Activated CD8-positive, alpha-beta memory T cell treated with anti-CD3 and anti-CD28 coated beads, Interleukin-2, amount 10 ng/mL, durations not matched to agents 7 days and 5 days (primary cell): ENCODE measurements at places on chromosomes 12 and 14. TPM values are rescaled to one million over a fixed set of nuclear protein-coding genes. Genes with fewer than 3 reads are reported as not detected.

DNA sequence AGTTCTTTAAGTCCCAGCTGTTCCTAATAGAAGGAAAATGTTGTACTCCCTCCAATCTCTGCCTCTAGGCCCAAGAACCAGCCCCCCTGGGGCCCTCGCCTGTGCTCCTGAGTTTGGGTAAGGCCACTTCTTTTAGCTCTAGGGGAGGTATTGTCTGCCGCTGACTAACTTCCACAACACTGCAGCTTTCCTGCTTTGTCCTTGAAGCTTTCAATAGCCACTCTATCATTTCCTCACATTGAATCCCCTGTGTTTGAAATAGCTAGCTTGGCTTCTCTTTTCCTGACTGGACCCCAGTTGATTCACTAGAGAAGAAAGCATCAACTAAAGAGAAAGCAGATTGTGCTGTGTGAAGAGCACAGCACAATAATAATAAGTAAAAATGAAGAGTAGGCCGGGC is 28.8 kb downstream of the KRT80 start:
- peaks cover 33% of the 10 kb centered on the region for H3K4me1 ChIP-seq
- no peak overlapping the region for H3K4me3 ChIP-seq
- H3K27ac ChIP-seq, result no peak overlapping the region
- no peaks in the 10 kb centered on the region for H3K36me3 ChIP-seq

- H3K27ac ChIP-seq, result no peak overlapping the region
- no peak overlapping the region for H3K4me3 ChIP-seq
Measured at GRCh38 chr12:104165801-104166200, 27.8 kb upstream of the NFYB start.

- no peaks in the 10 kb centered on the region for H3K4me1 ChIP-seq
- H3K36me3 ChIP-seq, result no peaks in the 10 kb centered on the region
- no peak overlapping the region for H3K4me3 ChIP-seq
- no peak overlapping the region for H3K27ac ChIP-seq
- no peaks in the 10 kb centered on the region for H3K27me3 ChIP-seq
- no peak for DNase-seq
Measured at GRCh38 chr14:80271389-80271788, 60.1 kb upstream of the DIO2 start.

DNA sequence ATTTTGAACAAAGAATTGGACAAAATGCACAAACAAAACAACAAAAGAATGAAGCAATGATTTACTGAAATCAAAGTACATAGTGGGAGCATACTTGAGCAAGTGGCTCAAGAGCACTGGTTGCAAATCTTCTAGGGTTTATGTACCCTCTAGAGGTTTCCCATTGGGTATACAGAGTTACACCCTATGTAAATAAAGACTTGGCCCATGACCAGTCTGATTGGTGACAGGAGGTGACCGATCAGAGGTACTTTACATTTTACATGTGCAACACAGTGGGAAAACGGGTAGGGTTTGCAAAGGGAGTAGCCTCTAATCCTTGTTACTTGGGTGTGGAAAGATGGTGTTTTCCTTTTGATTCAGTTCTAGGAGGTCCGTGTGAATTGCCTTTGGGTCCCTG is 10.6 kb upstream of the FAM181A start:
- DNase-seq, result no peak
- H3K4me3 ChIP-seq, result no peak overlapping the region
- H3K27ac ChIP-seq, result no peak overlapping the region
- peaks cover 4% of the 10 kb centered on the region for H3K27me3 ChIP-seq
- H3K36me3 ChIP-seq, result peaks cover 6% of the 10 kb centered on the region
- peaks cover 15% of the 10 kb centered on the region for H3K4me1 ChIP-seq

Gene AICDA
- not detected for total RNA-seq

Gene AQP5
- total RNA-seq, result not detected

Gene RASSF8
- 1.5 TPM for total RNA-seq

DNA sequence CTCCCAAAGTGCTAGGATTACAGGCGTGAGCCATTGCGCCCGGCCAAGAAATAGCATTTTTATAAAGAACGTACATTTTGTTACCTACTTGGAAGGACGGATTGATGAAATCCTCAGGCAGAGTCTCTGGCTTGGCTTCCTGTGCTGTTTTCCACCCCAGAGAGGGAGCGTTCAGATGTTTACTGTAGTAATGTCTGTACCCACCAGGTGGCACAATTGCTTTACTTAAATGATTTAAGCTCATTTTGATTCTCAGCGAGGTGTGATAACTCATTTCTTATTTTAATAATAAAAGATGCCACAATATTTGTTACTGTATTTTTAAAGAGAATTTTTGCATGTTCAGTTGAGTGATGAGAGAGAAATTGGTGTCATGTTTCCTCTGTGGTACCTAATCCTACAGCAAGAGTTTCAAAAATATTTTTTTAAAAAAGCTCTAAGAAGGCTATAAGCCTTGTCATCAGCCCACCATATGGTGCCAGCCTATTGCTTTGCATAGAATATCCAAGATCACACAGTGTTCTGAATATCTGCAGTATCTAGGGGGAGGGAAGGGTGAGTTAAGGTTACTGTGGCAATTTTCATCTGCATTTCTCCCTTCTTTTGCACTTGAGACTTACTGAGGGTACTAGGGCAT is 82.6 kb upstream of the TRAF3 start:
- H3K4me3 ChIP-seq, result no peak overlapping the region
- H3K4me1 ChIP-seq, result peaks cover 8% of the 10 kb centered on the region
- H3K27ac ChIP-seq, result no peak overlapping the region

DNA sequence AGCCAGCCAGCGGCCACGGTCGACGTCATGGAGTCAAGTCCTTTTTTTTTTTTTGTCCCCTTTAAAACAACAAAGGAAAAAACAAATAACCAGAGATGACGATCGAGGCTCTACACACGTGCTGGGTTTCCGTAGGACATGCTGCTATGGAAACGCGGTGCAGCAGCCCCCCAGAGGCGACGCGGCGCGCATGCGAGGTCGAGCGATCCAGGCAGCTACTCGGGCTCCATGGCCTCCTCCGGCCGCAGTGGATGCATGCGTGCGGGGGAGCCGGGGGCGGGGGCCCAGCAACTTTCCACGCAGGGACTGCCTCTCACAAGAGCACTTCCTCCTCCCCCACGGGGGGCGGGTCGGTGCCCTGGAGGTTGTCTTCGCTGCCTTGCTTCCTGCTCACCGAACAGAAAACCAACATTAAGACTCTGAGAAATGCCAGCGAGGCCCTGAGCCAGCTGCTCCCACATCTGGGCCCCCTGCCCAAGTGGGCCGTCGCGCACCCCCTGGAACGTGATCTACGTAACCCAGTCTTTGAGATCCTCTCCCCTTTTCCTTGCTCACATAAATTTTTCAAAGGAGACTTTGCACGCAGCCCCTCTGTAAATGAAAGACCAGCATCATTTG is 30.7 kb downstream of the P2RX4 start:
- H3K36me3 ChIP-seq, result peaks cover 22% of the 10 kb centered on the region
- H3K27me3 ChIP-seq, result no peaks in the 10 kb centered on the region
- peaks cover 40% of the 10 kb centered on the region for H3K4me1 ChIP-seq

DNA sequence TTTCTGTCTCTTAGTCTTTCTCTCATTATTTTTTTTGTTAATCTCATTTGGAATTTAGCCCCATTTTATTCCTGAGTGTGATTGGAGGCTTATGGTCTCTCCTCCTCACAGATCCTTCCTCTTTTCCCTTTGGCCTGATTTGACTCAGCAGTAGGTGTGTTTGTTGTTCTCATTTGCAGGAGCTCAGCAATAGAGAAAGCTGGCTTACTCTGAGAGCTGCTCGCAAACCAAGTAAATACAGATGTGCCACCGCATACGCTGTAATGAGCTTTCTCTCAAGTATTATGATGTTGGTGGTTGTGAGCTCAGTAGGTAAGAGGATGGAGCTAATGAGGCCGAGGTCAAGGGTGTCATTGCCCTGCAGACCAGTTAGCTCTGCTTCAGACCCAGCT is 206.5 kb downstream of the ETV6 start:
- no peak for DNase-seq
- no peak overlapping the region for H3K27ac ChIP-seq
- H3K4me3 ChIP-seq, result no peak overlapping the region
- peaks cover 36% of the 10 kb centered on the region for H3K36me3 ChIP-seq

Gene ZFHX2
- total RNA-seq, result 2.7 TPM

DNA sequence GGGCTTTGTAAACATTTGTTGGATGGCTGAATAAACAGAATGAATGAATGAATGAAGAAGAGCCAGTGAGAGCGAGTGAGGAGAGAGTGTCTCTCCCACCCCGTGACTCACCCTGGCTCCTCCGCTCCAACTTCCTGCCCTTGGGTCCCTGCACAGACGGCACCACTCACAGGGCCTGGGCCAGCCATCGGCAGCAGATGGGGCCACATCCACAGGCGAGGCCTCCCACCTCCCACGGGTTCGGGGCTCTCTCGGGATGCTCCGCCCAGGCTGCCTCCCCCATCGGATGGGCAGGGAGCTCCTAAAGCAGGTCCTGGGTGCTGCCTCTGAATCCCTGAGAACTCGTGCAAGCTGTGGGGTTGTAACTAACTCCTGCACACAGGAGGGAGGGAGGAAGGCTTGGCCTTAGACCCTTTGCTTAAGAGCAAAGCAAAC is 41.3 kb downstream of the CCNK start:
- H3K27ac ChIP-seq, result no peak overlapping the region
- H3K36me3 ChIP-seq, result no peaks in the 10 kb centered on the region
- H3K4me3 ChIP-seq, result no peak overlapping the region
- peaks cover 4% of the 10 kb centered on the region for H3K4me1 ChIP-seq
- DNase-seq, result no peak
- H3K27me3 ChIP-seq, result no peaks in the 10 kb centered on the region

Gene ST8SIA1
- total RNA-seq, result 4.6 TPM

DNA sequence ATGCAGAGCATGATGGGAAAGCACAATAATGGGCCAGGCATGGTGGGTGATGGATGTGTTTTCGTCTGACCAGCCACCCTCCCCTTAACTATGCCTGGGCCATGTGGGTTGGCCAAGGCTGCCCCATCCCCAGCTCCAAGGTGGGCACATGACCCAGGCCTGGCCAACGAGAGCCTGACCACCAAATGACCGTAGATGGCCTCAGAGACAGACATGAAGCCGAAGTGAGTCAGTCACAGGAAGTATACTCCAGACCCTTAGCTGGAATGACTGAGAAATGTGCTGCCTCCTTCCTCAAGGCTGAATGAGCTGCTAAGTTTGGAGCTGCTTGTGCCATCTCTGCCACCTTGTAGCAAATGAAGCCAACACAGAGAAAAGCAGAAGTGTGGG is 233.6 kb downstream of the BCL11B start:
- H3K4me3 ChIP-seq, result no peak overlapping the region
- H3K27ac ChIP-seq, result no peak overlapping the region
- H3K4me1 ChIP-seq, result no peaks in the 10 kb centered on the region
- no peaks in the 10 kb centered on the region for H3K36me3 ChIP-seq

Gene CD163
- total RNA-seq, result not detected
